ENCODE measurements at places on chromosomes 11 and 22. TPM values are rescaled to one million over a fixed set of nuclear protein-coding genes. Genes with fewer than 3 reads are reported as not detected.

DNA sequence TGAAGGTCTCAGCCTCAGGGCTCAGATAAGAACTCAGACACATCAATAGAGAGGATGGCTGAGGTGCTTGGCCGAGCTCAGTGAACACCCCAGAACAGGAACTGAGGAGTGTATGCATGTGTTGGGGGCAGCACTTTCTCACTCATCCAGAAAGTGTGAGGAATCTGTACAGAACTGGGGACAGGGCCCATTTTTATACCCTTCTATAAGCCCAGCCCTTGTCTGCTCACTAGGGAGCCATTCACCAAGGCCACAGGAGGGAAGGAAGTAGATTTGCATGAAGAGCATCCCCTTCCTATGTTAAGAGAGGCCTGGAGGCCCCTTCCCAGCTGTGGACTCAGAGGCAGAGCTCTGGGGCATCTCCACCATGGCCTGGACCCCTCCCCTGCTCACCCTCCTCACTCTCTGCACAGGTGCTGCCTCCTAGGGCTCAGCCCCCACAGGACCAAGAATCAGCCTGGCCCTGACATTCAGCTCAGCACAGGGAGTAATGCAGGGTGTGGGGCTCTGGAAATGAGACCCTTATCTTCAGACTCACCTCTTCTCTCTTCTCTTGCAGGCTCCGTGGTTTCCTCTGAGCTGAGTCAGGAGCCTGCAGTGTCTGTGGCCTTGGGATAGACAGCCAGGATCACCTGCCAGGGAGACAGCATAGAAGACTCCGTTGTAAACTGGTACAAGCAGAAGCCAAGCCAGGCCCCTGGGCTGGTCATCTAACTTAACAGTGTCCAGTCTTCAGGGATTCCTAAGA is 39.9 kb upstream of the GGTLC2 start:
- no peak for DNase-seq

CASP5 gene
- not detected for polyA plus RNA-seq

TPP1 gene
- polyA plus RNA-seq: 119 TPM

DNA sequence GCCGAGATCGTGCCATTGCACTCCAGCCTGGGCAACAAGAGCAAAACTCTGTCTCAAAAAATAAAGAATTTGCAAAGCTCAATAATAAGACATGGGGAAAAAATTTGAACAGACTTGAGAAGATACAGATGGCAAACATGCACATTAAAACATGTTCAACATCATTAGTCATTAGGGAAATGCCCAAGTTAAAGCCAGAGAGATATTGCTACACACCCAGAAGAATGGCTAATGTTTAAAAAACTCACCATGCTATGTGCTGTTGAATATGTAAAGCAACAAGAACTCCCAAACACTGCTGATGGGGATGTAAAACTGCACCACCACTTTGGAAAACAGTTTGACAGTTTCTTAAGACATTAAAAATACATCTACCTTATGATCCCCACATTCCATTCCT is 12.6 kb downstream of the LRRC75B start:
- DNase-seq: no peak

GRCh38 chr11:8545698-8546366 is 48.2 kb downstream of the STK33 start:
- DNase-seq: no peak

DNA sequence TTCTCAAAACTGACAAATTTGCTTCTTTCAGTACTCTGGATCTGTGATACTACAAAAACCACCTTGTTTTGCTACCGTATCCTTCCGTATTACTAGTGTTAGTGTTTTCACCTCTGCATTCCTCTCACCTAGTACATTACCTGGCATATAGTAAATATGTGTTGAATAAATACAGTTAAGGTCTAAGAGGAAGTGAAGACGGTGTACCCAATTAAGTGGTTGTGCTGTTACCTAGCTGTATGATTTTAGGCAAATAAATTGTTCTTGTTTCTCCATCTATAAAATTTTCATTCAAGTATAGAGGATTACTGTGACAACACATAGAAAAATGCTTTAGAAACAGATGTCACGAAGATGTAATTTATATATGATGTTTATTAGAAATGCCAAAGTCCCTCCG is 8.9 kb downstream of the BCL2L13 start:
- no peak for DNase-seq

- DNase-seq: no peak
These were observed 2.3 kb upstream of the PNPLA2 start for GRCh38 chr11:816433-816779.

- DNase-seq: no peak
These were observed 40.3 kb upstream of the RASSF10 start for GRCh38 chr11:12968826-12969225.

KRTAP5-9 gene
- 0.27 TPM for polyA plus RNA-seq

CRYAB gene
- 58.0 TPM for polyA plus RNA-seq

FXYD6 gene
- polyA plus RNA-seq: 124 TPM

TYR gene
- polyA plus RNA-seq: not detected

FXYD2 gene
- 476 TPM for polyA plus RNA-seq

DGCR6 gene
- 2.3 TPM for polyA plus RNA-seq

- DNase-seq: no peak
These were observed 411.7 kb upstream of the KIRREL3 start for GRCh38 chr11:127412234-127412633.

KRTAP5-5 gene
- not detected for polyA plus RNA-seq

RTN4RL2 gene
- 2.2 TPM for polyA plus RNA-seq

GRCh38 chr11:83881428-83881827 is 595.3 kb upstream of the CCDC90B start:
- no peak for DNase-seq

ART1 gene
- polyA plus RNA-seq: not detected

DNA sequence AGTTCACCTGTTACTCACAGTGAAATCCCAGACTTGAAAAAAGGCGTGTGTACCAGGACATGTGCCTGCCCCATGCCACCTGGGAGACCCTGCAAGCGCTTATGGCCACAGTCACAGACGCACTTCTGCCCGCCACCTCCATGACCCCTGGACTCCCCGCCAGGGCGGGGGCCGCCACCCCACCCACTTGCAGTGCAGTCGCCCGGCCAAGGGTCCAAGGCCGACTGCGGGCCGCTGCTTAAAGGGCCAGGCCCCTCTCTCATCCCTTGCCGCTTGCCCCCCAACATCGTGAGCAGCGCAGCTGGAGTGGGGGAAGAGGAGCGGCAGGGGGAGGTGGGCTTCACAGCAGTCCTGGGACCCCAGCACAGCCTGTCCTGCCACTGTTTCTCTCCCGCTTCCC is 10.8 kb downstream of the DUSP8 start:
- DNase-seq: no peak

DNA sequence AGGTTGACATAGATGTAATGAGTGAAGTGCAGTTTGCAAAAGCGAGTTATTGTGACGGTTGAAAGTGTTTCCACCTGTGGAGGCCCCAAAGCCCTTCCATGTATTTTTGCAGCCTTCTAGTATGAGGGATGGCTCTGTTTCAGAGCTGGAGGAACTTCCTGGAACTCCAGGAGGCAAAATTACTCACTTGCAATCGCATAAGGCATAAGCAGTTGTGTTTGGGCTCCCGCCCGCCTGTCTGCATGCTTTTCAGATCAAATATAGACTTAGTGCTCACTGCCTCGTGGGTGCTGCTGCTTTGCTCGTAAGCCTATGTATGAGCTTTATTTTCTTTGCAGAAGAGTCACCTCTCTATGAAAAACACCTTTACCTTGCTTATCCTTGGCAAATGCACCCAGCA is 146.8 kb upstream of the LARGE1 start:
- no peak for DNase-seq

DNA sequence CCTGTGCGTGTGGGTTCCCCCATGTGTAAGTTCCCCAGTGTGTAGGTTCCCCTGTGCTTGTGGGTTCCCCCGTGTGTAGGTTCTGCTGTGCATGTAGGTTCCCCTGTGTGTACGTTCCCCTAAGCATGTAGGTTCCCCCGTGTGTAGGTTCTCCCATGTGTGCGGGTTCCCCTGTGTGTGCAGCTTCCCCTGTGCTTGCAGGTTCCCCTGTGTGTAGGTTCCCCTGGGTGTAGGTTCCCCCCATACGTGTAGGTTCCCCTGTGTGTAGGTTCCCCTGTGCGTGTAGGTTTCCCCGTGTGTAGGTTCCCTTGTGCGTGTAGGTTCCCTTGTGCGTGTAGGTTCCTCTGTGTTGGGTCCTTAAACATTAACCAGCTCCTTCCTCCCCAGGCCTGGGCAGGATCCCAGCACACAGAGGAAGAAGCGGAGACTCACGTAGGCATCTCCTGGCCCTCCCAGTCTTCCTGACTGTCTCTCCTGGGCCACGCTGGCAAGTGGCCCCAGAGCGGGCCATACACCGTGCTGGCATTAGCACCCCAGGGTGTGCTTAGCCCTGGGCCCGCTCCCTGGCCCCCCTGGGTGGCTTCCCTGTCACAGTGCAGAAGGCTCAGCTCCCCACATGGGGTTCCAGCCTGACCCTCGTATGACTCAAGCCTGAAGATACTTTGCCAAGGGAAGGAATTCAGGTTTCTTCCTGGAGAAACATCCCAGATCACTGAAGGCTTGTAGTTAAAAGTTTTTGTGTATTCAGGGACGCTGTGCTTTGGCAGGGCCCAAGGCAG is 2.8 kb upstream of the GRAMD4 start:
- no peak for DNase-seq

GRCh38 chr11:60718524-60719316 is 5.8 kb upstream of the MS4A18 start:
- DNase-seq: no peak

DNA sequence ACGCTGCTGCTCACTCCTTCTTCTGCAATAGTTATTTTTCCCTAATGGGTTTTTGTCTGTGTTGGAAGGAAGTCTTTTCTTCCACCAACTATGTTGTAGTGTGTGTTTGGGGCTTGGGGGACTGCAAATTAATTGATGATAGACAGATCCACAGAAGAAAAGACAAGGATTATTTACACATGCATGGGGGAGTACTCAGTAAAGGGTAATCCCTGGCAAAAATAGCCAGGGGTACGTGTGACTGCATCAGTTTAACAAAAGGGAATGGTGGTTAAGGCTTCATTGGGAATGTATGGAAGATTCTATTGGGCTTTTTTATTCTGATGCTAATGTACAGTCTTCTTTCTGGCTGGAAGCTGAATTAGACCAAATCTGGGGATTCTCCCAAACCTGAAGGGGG is 20.2 kb upstream of the FEZ1 start:
- no peak for DNase-seq

ROBO4 gene
- 16.9 TPM for polyA plus RNA-seq

GRCh38 chr11:108483163-108483562 is 15.0 kb downstream of the POGLUT3 start:
- DNase-seq: no peak

CCDC188 gene
- polyA plus RNA-seq: 0.34 TPM

DNA sequence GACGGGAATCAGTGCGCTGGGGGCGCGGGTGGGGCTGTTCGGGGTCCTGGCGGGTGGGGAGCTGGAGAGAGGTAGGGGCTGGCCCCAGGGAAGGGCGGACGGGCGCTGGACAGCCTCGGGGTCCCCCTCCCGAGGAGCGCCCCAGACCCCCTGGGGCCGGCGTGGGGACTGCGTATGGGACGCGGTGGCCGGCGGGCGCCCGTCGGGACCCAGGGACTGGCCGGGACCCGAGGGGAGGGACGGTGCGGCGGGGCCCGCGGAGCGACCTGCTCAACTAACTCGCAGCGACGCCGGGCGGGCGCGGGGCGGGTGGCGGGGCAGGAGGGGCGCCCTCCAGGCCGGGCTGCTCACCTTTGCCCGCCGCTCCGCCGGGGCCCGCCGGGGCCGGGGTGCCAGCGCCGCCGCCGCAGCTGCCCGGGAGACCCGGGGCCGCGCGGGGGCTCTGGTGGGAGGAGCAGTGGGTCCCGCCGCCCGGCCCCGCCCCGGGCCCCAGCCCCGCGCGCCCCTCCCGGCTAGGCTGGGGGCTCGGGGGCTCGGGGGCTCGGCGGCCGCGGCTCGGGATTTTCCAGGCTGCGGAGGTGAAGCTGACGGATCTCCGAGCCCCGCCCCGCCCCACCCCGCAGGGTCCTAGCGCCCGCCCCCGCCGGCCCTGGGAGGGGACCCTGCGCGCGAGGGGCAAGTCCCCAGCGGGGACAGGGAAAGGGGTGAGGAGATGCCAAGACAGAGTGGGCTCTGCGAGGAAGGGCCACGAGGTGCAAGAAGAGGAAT is 12.3 kb downstream of the STARD10 start:
- DNase-seq: no peak
